ENCODE measurements at places on chromosomes 12 and 14.

GRCh38 chr12:5220099-5220498 is 176.4 kb downstream of the KCNA5 start:
- DNase-seq, result peak; percentile 50

- no peak for DNase-seq
These were observed 23.0 kb downstream of the FAM222A start for GRCh38 chr12:109736552-109737108.

DNA sequence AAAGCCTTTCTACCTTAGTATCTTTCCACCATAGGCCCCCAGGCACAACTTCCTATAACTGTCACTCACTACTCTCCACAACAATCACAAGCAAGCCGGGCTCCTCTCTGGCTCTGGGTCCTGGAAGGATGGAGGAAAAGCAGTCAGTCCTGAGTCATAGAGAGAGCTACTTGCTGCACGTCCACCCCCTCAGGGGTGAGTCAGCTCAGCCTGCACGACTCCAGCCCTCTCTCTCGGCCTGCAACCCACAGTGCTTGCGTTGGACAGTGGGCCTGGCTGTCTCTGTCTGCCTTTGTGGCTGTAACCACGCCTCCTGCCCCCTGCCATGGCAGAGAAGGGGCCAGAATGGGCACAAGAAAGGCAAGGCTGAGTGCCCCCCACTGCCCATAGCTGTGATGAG is 154.1 kb upstream of the FKBP4 start:
- no peak for DNase-seq

DNA sequence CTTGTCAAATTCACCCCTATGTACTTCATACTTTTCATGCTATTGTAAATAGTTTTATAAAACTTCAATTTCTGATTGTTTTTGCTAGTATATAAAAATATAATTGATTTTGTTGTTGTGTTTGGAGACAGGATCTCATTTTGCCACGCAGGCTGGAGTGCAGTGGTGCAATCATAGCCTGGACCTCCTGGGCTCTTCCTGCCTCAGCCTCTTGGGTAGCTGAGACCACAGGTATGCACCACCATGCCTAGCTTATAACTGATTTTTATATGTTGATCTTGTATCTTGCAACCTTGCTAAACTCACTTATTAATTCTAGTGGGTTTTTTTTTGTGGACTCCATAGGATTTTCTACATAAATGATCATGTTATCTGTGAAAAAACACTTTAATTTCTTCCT is 23.5 kb downstream of the ATP5MC2 start:
- DNase-seq, result no peak

DNA sequence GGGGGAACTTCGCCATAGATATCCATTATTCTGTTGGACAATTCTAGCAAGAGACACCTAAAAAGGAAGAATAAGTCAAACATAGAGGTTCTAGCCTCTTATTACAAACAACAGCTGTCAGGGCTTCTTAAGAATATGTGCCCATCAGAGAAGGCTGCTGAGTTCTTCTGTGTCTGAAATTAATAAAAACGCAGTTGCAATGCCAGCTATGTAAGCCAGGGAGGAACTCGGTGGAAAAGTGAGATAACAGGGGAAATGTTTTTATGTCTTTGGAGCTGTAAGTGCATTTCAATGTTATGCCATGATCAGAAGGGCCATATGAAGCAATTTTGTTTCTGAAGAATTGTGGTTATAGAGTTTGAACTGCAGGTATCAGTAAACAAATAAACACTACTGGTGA is 95.0 kb downstream of the SYT1 start:
- DNase-seq, result no peak

DNA sequence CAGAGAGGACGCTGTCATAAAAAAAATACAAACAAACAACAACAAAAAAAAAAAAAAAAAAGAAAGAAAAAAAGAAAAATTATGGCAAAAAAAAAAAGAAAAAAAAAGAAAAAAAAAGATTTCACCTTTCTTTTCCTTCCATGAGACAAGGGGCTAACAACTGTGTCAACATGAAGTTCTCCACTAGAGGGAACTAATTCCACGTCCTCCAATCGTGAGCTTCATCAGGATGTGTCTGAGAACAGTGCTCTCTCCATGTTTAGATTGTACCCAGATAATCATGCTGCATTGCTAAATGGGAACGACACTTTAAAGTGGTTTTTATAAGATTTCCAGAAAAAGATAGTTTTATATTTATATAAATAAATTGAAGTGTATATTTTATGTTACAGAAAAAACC is 96.2 kb upstream of the PTPRB start:
- DNase-seq, result no peak

- DNase-seq, result no peak
These were observed 10.8 kb upstream of the MDM1 start for GRCh38 chr12:68342966-68343365.

- DNase-seq, result no peak
These were observed 53.1 kb downstream of the TSPAN9 start for GRCh38 chr12:3130057-3130830.

DNA sequence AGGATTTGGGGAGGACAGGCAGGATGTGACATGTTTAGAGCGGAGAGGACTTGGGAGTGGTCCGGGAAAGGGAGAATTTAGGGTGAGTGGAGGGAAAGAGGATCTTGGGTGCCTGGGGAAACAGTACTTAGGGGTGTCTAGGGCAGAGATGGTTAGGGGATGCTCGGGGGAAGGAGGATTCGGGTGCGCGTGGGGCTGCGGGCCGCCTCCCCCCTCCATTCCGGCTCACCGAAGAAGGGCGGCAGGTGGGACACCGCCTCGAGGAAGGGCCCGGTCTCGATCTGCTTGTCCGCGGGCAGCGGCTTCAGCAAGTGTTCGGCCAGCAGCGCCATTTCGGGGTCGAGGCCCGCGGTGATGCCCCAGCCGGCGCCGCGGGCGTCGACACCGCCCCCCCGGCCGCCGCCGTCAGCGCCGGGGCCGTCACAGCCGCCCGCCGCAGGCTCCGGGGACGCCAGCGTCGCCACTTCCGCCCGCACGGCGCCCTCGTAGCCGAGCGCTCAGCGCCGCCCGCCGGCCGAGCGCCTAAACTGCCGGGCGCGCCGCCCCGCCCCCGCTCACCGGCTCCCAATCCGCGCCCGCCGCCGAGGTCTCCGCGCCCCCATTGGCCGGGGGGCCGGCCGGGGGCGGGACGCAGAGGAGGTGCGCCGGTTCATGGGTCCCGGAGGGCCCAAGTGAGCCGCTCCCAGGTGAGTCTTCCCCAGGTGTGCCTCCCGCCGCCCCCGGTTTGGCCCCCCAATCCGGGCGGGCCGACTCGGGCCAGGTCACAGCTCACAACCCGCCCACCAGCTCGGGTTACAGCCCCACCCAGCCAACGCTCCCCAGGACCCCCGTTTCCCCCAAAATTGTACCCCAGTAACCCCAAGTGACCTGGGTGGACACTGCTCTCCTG is at the start of gene GLTP:
TSS of gene GLTP (minus strand) at position 499 of the 889 bp plus-strand sequence. CDS start at position 332, 167 bp downstream.
- DNase-seq, result peak; percentile 85

GRCh38 chr14:20548414-20549158 is 12.3 kb downstream of the RNASE9 start:
- no peak for DNase-seq

DNA sequence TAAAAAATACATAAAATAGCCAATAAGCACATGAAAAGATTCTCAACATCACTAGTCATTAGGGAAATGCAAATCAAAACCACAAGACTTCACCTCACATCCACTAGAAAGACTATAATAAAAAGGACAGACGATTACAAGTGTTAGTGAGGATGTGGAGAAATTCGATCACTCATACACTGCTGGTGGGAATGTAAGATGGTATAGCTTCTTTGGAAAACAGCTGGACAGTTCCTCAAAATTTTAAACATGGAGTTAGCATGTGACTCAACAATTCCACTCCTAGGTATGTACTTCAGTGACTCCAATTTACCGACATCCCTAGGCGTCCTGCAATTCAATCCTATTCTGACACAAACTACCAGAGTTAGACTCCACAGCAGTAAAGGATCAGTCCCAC is 13.7 kb downstream of the TRIM9 start:
- DNase-seq, result no peak

DNA sequence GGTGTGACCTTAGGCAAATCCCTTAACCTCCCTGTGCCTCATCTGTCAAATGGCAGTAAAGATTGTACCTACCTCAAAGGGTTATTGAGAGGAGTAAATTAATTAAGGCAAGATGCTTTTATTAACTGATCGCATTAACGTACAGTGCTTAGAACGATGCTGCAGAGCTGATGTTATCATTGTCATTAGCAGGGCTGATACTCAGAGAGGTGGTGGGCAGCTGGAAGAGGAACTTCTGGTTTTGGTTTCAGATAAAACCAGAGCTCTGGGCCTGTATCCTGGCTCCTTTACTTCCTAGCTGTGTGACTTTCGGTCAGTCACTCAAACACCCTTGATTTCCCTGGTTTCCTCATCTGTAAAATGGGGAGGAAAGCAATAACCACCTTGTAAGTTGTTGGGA is 55.1 kb downstream of the CALM1 start:
- DNase-seq, result no peak

DNA sequence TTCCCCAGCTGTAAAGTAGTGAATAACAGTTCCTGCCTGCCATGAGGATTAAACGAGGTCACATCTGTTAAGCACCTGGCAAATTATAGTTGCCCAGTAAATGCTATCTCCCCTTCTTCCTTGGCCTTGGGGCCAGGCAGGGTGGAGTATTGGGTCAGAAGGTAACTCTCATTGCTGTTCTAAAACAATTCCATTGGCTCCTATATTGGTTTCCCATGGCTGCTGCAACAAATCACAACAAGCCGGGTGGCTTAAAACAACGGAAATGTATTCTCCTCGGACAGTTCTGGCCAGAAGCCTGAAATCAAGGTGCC is 31.9 kb downstream of the MMAB start:
- no peak for DNase-seq

DNA sequence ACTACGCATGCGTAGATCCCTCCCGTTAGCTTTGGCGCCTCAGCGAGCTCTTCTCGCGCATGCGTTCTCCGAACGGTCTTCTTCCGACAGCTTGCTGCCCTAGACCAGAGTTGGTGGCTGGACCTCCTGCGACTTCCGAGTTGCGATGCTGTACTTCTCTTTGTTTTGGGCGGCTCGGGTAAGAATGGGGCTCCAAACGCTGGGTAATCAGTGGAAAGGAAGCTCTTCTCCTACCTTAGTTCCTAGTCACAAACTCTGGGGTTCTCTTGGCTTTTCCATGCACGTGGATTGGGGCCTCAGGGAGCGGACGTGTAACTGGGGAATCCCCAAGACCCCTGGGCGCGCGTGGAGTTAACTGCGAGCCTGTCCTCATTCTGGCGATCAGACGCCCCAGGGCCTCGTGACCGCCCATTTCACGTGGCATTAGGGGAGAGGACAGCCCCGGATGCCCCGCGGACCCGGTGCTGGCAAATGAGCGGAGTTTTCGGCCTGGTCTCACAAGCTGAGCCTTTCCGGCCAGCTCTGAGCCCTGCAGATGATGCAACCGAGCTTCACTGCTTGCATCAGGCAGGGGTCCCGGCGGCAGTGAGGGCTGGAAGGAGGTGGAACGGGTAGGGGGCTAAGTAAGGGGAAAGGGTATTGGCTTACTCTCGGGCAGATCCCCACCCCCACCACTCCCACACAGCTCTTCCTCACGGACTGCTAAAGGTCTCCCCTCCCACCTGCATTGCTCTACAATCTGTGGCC is at the start of gene SHMT2:
TSS of gene SHMT2 (plus strand) at position 78 of the 747 bp plus-strand sequence. CDS start at position 146, 68 bp downstream.
- DNase-seq, result peak; percentile 92

DNA sequence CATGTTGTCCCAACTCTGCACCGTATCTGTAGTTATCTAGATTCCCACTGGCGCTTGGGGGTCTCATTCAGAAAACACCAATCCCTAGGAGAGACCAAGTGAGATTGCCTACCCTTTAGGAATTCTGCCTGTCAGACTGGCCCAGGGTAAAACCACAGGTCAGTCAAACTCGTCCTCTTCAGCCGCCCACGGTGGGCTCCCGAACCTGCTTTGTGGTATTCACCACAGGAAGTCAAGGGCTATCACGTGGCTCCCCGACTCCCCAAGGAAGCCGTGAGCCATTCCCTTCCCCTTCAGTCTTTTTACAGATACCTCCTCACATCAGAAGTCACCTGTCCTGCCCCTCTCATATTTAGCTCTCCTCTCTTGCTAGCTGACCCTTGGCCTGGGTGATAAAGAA is 159.9 kb downstream of the EGLN3 start:
- no peak for DNase-seq

DNA sequence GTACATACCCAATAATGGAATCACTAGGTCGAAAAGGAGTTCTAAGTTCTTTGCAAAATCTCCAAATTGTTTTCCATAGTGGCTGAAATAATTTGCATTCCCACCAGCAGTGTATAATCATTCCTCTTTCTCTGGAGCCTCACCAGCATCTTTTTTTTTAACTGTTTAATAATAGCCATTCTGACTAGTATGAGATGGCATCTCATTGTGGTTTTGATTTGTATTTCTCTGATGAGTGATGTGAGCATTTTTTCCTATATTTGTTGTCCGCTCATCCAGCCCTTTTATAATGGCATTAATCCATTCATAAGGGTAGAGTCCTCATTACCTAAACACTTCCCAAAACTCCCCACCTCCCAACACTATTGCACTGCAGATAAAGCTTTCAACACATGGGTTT is 278.3 kb downstream of the SEC23A start:
- DNase-seq, result no peak

DNA sequence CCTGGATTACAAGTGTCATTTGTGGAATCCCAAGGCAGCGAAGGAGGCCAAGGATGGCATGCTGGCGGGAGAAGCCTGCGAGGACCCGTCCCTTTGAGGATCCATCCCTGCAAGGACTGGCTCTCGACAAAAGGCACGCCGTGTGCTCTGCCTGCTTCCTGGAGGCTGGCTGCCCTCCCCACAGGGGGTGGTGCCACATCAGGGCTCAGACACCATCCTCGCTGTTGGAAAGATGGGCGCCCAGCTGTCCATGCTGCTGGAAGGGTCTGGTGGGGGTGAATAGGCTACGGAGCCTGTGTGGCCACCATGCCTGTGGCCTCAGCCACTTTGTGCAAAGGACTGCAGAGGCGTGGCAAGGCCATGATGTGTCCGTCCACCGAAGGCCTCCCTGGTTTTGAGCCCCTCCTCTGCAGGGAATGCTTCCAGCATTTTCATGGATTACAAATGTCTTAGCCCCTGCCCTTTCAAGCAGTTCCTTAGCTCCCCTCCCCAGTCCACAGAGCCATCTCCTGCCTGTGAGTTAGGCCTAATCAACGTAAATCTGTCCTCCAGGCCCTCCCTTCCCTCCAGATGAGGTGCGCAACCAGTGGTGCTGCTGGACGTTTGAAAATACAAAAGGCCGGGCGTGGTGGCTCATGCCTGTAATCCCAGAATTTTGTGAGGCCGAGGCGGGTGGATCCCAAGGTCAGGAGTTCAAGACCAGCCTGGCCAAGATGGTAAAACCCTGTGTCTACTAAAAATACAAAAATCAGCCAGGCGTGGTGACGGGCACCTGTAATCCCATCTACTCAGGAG is 22.1 kb downstream of the ZBTB42 start:
- no peak for DNase-seq

DNA sequence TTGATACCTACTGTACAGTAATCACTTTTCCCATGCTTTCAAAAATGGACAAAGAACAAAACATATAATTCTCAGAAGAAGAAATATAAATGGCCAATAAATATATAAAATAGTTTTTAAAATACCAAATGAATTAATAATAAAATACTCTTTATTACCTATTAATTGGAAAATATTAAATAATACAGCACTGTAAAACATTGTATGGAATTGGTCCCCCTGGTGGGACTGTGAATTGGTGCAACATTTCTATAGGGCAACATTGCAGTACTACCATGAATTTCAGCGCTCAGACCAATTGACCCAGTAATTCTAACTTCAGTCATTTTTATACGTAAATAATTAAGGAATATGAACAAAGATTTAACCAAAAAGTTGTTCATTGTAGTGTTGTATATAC is 162.6 kb downstream of the PELI2 start:
- DNase-seq, result no peak

Data from hematopoietic multipotent progenitor cell treated with erythropoietin and hydrocortisone succinate and interleukin-3 and kit ligand, for 17 days (in vitro differentiated cells).